ENCODE measurements at places on chromosomes 16 and 17.

GRCh38 chr16:29290631-29291247 lies 115.8 kb downstream of the NPIPB11 start:
- DNase-seq: peak; percentile 85

- no peak for DNase-seq
Observed at GRCh38 chr16:85987750-85988078, 88.8 kb downstream of the IRF8 start.

DNA sequence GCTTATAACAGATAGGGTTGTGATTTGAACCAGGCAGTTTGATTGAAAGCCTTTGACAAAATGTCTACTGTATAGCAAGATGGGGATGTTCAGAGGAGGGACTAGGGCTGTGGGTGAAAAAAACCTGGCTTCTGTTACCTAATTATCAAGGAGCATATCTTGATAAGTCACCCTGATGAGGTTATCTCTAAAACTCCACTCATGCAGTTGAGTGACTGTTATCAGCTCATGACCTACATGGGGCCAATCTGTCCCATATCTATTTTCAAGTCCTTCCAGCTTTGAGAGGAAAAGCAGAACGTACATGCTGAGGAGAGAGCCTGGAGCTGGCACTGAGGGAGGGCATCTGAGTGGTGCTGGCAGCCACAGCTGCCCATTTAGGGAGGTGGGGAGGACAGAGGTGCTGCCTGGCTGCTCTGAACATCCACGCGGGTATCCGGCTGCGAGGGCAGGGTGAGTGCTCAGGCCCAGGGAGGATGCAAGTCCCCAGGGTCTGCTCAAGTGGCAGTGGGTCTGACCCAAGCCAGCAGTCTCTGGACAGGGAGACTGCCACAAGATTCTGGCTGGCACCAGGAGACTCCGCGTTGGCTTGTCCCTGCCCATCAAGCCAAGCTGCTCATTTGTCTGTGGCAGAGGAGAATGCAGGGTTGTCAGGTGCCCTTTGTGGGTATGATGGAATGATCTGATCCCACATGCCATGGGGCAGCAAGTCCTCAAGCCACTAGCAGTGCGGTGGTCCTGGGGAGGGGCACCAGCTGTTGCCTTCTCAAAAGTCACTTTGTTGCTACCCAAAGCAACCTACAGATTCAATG lies 29.2 kb downstream of the ATPAF2 start:
- no peak for DNase-seq

- no peak for DNase-seq
Observed at GRCh38 chr17:7739746-7740145, 22.2 kb downstream of the DNAH2 start.

DNA sequence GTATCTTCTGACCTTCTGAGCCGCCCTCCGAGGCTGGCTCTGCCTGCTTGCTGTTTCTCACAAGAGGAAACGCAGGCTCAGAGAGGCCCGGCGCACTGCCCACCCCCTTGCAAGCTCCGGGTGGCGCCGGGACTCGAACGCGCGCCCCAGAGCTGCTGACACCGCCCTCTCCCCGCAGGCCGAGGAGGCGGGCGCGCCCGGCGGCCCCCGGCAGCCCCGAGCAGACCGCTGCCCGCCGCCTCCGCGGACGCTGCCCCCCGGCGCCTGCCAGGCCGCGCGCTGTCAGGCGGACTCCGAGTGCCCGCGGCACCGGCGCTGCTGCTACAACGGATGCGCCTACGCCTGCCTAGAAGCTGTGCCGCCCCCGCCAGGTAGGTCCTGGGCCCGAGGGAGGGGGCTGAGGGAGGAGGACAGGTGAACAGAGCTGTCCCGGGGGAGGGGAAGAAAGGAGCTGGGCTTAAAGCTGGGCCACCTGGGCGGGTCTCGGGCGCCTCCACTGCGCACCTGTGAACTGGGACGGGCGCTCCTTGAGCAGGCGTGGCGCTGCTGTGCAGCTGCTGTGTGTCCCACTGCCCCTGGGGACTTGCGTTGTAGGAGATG lies 18.2 kb downstream of the WFDC1 start:
- peak; percentile 93 for DNase-seq

DNA sequence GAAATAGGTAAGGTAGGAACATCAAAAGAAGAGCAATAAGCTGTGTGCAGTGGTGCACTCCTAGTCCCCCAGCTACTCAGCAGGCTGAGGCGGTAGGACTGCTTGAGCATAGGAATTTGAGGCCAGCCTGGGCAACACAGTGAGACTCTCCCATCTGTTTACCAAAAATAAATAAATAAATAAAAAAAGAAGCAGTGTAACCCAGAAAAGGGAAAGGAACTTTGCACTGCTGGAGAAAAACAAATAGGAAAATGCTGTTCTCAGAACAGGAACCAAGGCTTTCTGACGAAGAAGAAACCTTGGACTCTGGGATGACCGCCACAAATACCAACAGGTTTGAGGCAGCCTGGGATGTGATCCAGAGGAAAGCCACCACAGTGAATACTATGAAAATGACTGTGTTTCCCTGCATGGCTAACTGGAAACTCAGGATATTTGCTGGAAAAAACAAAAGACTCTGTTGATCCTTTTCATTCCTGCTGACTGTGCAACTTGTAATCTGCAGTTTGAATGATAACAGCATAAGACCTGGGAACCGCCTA lies 41.2 kb downstream of the TTC19 start:
- no peak for DNase-seq

DNA sequence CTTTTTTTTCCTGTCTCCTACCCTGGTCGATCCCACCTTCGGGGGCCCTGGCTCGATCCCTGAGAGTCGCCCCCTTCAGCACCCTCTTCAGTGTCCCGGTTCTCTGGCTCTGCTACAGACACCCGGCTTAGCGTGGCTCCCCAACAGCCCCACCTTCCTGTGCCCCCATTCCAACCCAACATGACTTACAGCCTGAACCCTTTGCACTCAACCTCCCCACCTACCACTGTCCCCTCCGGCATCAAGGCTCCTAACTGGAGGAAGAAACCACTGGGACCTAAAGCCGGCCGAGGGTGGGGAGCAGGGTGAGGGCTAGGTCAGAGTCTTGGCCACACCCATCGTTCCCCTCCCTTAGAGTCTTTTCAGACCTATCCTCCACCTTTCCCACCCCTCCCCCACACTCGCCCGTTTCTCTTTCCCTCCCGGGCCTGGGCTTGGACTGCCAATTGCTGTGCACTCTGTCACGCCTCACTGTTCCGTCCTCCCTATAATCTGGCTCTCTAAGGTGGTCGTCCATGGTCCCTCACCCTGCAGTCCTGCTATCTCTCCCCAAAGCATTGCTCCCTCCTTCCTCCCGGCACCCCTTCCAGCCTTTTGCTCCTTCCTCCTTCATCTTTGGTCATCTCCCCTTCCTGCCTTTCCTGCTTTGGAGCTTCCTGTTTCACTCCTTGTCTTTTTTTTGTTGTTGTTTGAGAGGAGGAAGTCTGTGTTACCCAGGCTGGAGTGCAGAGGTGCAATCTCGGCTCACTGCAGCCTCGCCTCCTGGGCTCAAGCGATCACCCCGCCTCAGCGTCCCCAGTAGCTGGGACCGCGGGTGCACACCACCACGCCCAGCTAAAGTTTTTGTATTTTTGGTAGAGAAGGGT lies 890 bp upstream of the CLDN7 start:
- peak; percentile 95 for DNase-seq

GRCh38 chr16:26015776-26016175 lies 324.0 kb downstream of the HS3ST4 start:
- DNase-seq: no peak

- DNase-seq: peak; percentile 46
Observed at GRCh38 chr16:13453938-13454553, 465.9 kb upstream of the ERCC4 start.

- DNase-seq: no peak
Observed at GRCh38 chr17:69763503-69763902, 311.5 kb upstream of the KCNJ16 start.
